ENCODE measurements at places on chromosomes 16 and 17. TPM values are rescaled to one million over a fixed set of nuclear protein-coding genes. Genes with fewer than 3 reads are reported as not detected.

TRAF7 gene
- polyA plus RNA-seq = 42.1 TPM

CD300A gene
- polyA plus RNA-seq = 7.2 TPM

SLC2A4 gene
- 10.2 TPM for polyA plus RNA-seq

IGFALS gene
- polyA plus RNA-seq = 1.5 TPM

CLDN7 gene
- polyA plus RNA-seq = 4.8 TPM

SLC5A11 gene
- not detected for polyA plus RNA-seq

CBFA2T3 gene
- polyA plus RNA-seq = 7.7 TPM

ACE gene
- 5.7 TPM for polyA plus RNA-seq

USP43 gene
- 0.21 TPM for polyA plus RNA-seq

TUBB3 gene
- polyA plus RNA-seq = 7.6 TPM

GPR139 gene
- not detected for polyA plus RNA-seq

ITGAL gene
- 4.3 TPM for polyA plus RNA-seq

KCTD11 gene
- 11.2 TPM for polyA plus RNA-seq

CENPV gene
- polyA plus RNA-seq = 16.5 TPM

TMIGD1 gene
- not detected for polyA plus RNA-seq

TMEM107 gene
- 8.6 TPM for polyA plus RNA-seq

MPRIP gene
- 51.8 TPM for polyA plus RNA-seq

DPEP3 gene
- polyA plus RNA-seq = 0.34 TPM

CDRT15 gene
- polyA plus RNA-seq = not detected

CFAP97D1 gene
- not detected for polyA plus RNA-seq

BTBD17 gene
- 0.33 TPM for polyA plus RNA-seq

RPL38 gene
- 2,297 TPM for polyA plus RNA-seq

GUCY2D gene
- 0.04 TPM for polyA plus RNA-seq

HIC1 gene
- polyA plus RNA-seq = 23.3 TPM

ABCC11 gene
- polyA plus RNA-seq = not detected

TMEM204 gene
- 48.6 TPM for polyA plus RNA-seq

GAN gene
- polyA plus RNA-seq = 1.0 TPM

MT3 gene
- polyA plus RNA-seq = 1.8 TPM

ZNF597 gene
- 1.0 TPM for polyA plus RNA-seq

LMF1 gene
- polyA plus RNA-seq = 8.7 TPM

OMG gene
- 0.49 TPM for polyA plus RNA-seq

HS3ST3B1 gene
- polyA plus RNA-seq = 0.95 TPM

OR4D1 gene
- 0.01 TPM for polyA plus RNA-seq

USB1 gene
- polyA plus RNA-seq = 35.0 TPM

HOXB8 gene
- polyA plus RNA-seq = 8.3 TPM

FOXF1 gene
- 0.41 TPM for polyA plus RNA-seq

GLP2R gene
- polyA plus RNA-seq = 57.7 TPM

MINK1 gene
- polyA plus RNA-seq = 52.9 TPM

SLC52A1 gene
- polyA plus RNA-seq = not detected

KRTAP2-3 gene
- not detected for polyA plus RNA-seq

ACSM2A gene
- 0.90 TPM for polyA plus RNA-seq

CDIP1 gene
- 16.1 TPM for polyA plus RNA-seq

PNPO gene
- 9.6 TPM for polyA plus RNA-seq

IL34 gene
- polyA plus RNA-seq = 3.0 TPM

KRTAP4-4 gene
- not detected for polyA plus RNA-seq

SOST gene
- not detected for polyA plus RNA-seq

NUPR1 gene
- 190 TPM for polyA plus RNA-seq

PAQR4 gene
- 7.7 TPM for polyA plus RNA-seq

CMTM2 gene
- 0.16 TPM for polyA plus RNA-seq

GRB7 gene
- 2.8 TPM for polyA plus RNA-seq

MYADML2 gene
- polyA plus RNA-seq = not detected

TCAP gene
- 0.48 TPM for polyA plus RNA-seq

ABCC3 gene
- polyA plus RNA-seq = 3.0 TPM

TMED6 gene
- 104 TPM for polyA plus RNA-seq

PCTP gene
- 14.9 TPM for polyA plus RNA-seq

DNAH2 gene
- polyA plus RNA-seq = 0.19 TPM

SPAG5 gene
- polyA plus RNA-seq = 2.9 TPM

PLEKHG4 gene
- 5.6 TPM for polyA plus RNA-seq

PRCD gene
- polyA plus RNA-seq = 1.6 TPM

PMP22 gene
- 182 TPM for polyA plus RNA-seq
